ENCODE measurements at places on chromosomes 3 and 15.

- DNase-seq: peak; percentile 51
Measured at GRCh38 chr3:100850701-100851100, 141.4 kb downstream of the TFG start.

- no peak for DNase-seq
Measured at GRCh38 chr3:136577791-136578190, 174.4 kb downstream of the STAG1 start.

- no peak for DNase-seq
Measured at GRCh38 chr15:29062179-29062591, 176.4 kb downstream of the APBA2 start.

DNA sequence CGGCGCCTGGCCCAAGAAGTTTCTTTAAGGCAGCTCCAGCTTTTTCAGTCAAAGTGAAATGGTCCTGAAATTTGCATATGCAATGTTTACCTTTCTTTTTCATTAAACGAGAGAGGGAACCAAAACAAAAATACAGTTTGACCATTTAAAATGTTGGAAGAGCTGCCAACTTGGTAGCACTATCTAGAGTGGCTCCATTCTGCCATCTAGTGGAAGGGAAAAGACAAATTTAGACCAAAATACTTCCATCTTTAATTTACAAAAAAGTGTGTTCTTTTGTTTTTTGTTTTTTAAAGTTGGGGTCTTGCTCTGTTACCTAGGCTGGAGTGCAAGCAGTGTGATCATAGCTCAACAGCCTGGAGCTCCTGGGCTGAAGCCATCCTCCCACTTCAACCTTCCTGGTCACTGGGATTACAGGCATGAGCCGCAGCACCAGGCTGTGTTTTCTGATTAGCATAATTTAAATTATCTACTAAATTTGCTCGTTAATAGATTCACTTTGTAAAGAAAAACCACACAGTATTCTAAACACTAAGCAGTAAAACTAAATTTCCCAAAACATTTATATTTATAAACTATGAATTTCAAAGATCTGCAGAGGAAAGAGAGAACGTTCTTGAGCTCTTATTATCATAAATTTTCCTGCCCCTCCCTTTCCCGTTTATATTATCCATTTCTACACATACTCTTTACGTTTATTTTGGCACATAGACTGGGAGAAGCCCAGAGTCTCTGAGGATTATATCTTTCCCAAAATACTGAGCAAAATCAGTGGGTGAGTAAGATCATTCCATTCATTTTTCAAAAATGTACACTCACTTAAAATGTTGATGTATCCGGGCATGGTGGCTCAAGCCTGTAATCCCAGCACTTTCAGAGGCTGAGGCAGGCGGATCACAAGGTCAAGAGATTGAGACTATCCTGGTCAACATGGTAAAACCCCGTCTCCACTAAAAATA is 15.4 kb upstream of the RFC4 start:
- DNase-seq: peak; percentile 89

DNA sequence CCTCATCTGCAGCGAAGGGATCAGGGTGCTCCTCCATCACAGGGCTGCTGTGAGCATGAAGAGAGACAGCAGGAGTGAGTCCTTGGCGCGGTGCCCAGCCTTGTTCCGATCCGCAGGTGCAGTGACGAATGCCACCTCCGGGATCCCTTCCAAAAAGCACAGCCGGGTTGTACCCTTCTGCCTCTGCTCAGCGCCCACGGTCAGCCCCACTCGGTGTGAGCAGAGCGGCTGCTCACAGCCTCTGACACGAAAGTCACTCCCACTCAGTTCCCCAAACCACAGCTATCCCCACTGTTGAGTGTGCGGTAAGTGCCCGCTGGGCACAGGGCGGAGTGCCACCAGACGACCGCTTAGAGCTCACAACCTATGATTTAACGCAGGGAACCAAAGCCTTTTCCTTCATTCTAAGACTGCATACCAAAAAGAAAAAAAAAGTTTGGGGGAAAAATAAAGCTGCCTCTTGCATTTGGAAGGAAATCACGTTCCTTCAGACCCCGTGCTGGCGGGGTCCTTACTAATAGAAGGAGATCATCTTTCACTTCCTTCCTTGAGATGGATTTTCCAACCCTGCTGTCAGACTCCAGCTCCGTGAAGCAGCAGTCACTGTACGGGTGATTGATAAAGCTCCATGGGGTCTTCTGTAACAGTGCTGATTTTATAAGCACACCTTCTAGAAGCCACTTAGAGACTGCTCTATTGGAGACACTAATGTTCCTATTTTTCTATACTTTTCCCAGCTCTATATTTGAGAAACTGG is 34.7 kb upstream of the TUBGCP5 start:
- no peak for DNase-seq

DNA sequence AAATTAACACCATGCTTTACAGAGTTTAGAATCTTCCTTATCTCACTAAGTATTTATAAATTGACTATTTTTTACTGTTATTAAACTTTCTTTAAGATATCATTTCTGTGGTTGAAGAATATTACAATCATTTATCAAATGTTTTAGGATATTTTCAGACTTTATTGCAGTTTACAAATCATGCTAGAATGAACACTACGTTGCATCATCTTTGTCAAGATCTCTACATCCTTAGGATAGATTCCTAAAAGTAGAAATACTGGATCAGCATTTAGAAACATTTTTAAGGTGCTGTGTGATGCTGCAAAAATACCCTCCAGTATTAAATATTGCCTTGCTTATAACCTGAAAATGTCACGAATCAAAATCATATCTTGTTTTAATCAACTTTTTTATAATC is 2.5 kb upstream of the PLD1 start:
- peak; percentile 28 for DNase-seq

DNA sequence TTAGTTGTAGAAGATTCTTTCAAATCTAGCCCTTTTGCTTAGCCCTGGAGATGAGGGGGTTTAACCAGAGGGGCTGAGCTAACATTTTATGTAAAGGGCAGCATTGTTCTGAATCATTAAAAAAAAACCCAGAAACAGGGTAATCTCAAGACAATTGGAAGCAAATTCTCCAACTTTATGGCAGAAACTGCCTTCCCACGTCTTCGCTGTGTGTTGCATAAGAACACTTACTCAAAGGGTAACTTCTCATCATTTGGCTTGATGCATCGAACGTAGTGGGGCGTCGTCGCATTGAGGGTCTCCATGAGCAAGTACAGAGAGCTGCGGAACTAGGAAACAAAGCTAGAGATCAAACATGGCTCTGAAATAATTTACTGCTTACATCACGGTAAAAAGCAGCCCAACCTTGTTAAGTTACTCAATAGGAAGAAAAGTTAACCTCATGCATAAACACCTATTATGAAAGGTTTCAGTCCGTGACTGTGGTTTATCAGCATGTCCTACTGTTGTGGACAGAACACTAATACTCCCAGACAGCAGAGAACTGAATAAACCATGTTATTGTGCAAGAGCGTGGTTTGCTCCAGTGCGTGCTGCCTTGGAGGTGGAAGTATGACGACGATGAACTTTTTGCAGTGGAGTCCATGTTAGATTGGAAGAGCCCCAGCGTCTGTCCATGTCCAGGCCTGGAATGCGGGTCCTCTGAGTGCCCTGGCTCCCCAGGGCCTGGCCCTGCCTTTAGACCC is 48.7 kb downstream of the MYO5C start:
- DNase-seq: peak; percentile 67

- DNase-seq: no peak
Measured at GRCh38 chr15:35907511-35907910, 361.5 kb upstream of the DPH6 start.
